Natural killer cell (primary cell): ENCODE measurements at places on chromosomes 11 and 22. TPM values are rescaled to one million over a fixed set of nuclear protein-coding genes. Genes with fewer than 3 reads are reported as not detected.

MPPED1 gene
- total RNA-seq = not detected

DYNC2H1 gene
- total RNA-seq = 4.1 TPM

OR51E2 gene
- total RNA-seq = not detected

LDHAL6A gene
- 0.15 TPM for total RNA-seq

TMEM45B gene
- not detected for total RNA-seq

HTR3B gene
- not detected for total RNA-seq

OR5P2 gene
- total RNA-seq = not detected
